ENCODE measurements at places on chromosomes 12 and 14. TPM values are rescaled to one million over a fixed set of nuclear protein-coding genes. Genes with fewer than 3 reads are reported as not detected.
A peak's percentile ranks its signal among the peaks of the same experiment; 100 is the strongest.

- no peaks in the 10 kb centered on the region for H3K4me1 ChIP-seq
- H3K27me3 ChIP-seq = peaks cover 5% of the 10 kb centered on the region
- no peaks in the 10 kb centered on the region for H3K36me3 ChIP-seq
- H3K4me3 ChIP-seq = no peak overlapping the region
Measured at GRCh38 chr14:99254328-99255009, 17.5 kb downstream of the BCL11B start.

- no peaks in the 10 kb centered on the region for H3K36me3 ChIP-seq
- no peaks in the 10 kb centered on the region for H3K27me3 ChIP-seq
- no peak for DNase-seq
- H3K27ac ChIP-seq = no peak overlapping the region
Measured at GRCh38 chr12:21169878-21170472, 39.0 kb downstream of the SLCO1B1 start.

GRCh38 chr12:98439981-98440581 lies 75.3 kb upstream of the TMPO start:
- H3K27me3 ChIP-seq = no peaks in the 10 kb centered on the region
- no peak overlapping the region for H3K4me3 ChIP-seq
- H3K36me3 ChIP-seq = no peaks in the 10 kb centered on the region
- peak; percentile 92 for DNase-seq
- peak overlapping the region; percentile 52 for H3K27ac ChIP-seq

GRCh38 chr12:122022393-122023338 lies 982 bp downstream of the BCL7A start:
- H3K27ac ChIP-seq = peak overlapping the region; percentile 72
- no peaks in the 10 kb centered on the region for H3K27me3 ChIP-seq
- peak overlapping the region; percentile 70 for H3K4me3 ChIP-seq
- H3K36me3 ChIP-seq = no peaks in the 10 kb centered on the region
- no peak for DNase-seq

- no peak for DNase-seq
- no peak overlapping the region for H3K4me3 ChIP-seq
- no peaks in the 10 kb centered on the region for H3K36me3 ChIP-seq
Measured at GRCh38 chr12:47105914-47106674, 26.3 kb upstream of the AMIGO2 start.

GRCh38 chr12:129844662-129845220 lies 59.1 kb downstream of the TMEM132D start:
- H3K4me1 ChIP-seq = no peaks in the 10 kb centered on the region
- no peak overlapping the region for H3K27ac ChIP-seq
- H3K4me3 ChIP-seq = no peak overlapping the region
- DNase-seq = no peak
- H3K27me3 ChIP-seq = peaks cover 32% of the 10 kb centered on the region
- no peaks in the 10 kb centered on the region for H3K36me3 ChIP-seq

DNA sequence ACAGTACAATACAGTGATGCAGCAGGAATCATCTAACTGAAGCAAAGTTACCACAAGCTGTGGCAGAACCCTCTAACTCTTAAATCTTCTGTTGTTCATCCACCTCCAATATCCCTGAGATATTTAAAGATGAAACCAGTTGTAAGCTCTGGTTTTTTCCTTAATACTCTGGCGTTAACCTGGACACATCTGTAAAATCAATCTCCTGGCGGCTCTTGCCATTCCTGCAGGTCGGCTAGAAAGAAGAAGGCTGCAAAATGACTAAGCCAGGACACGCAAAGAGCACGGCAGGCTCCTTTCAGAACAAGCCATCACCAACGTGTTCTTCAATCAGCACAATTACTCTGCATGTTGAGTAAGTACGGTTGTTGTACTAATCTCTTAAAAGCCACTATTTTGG lies 309.3 kb downstream of the MED13L start:
- no peak overlapping the region for H3K27ac ChIP-seq
- H3K27me3 ChIP-seq = no peaks in the 10 kb centered on the region
- H3K4me1 ChIP-seq = peaks cover 23% of the 10 kb centered on the region
- H3K4me3 ChIP-seq = no peak overlapping the region
- no peak for DNase-seq
- peaks cover 96% of the 10 kb centered on the region for H3K36me3 ChIP-seq

DNA sequence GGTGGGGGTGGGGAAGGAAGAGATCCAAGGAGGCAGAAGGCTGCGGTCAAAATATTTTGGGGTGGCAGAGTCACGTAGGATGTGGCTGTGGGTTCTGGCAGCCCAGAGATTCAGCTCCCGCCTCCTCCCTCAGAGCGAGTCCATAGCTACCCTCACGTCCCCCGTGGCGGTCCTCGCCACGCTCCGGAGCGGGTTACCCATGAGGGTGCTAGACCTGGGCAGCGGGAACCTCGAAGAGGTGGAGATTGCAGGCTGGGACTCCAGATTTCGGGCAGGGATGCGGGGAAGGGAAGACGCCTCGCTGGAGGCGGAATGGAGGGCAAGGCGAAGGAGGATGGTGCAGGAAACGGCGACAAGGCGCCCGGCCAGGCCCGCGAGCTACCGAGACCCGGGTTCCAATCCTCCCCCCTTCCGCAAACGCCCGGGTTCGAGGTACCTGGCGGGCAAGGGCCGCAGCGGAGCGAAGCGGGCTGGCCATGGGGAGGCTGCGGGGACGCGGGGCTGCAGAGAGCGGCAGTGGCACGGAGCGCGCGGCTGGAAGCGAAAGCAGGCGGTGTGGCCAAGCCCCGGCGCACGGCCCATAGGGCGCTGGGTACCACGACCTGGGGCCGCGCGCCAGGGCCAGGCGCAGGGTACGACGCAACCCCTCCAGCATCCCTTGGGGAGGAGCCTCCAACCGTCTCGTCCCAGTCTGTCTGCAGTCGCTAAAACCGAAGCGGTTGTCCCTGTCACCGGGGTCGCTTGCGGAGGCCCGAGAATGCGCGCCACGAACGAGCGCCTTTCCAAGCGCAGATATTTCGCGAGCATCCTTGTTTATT lies 46.2 kb downstream of the BCAT1 start:
- H3K36me3 ChIP-seq = no peaks in the 10 kb centered on the region
- no peak for DNase-seq
- H3K4me1 ChIP-seq = peaks cover 16% of the 10 kb centered on the region

- no peak overlapping the region for H3K4me3 ChIP-seq
- no peak for DNase-seq
- H3K27me3 ChIP-seq = no peaks in the 10 kb centered on the region
- peaks cover 90% of the 10 kb centered on the region for H3K36me3 ChIP-seq
Measured at GRCh38 chr12:108649669-108650068, 16.0 kb upstream of the SELPLG start.

- no peak for DNase-seq
- H3K4me3 ChIP-seq = no peak overlapping the region
- peaks cover 45% of the 10 kb centered on the region for H3K4me1 ChIP-seq
- H3K36me3 ChIP-seq = no peaks in the 10 kb centered on the region
- H3K27ac ChIP-seq = peak overlapping the region; percentile 62
Measured at GRCh38 chr14:92549105-92549858, 35.7 kb downstream of the RIN3 start.

- no peak for DNase-seq
- H3K27ac ChIP-seq = no peak overlapping the region
- H3K36me3 ChIP-seq = no peaks in the 10 kb centered on the region
- no peaks in the 10 kb centered on the region for H3K27me3 ChIP-seq
- peaks cover 5% of the 10 kb centered on the region for H3K4me1 ChIP-seq
Measured at GRCh38 chr12:101642115-101643067, 47.6 kb downstream of the MYBPC1 start.

DNA sequence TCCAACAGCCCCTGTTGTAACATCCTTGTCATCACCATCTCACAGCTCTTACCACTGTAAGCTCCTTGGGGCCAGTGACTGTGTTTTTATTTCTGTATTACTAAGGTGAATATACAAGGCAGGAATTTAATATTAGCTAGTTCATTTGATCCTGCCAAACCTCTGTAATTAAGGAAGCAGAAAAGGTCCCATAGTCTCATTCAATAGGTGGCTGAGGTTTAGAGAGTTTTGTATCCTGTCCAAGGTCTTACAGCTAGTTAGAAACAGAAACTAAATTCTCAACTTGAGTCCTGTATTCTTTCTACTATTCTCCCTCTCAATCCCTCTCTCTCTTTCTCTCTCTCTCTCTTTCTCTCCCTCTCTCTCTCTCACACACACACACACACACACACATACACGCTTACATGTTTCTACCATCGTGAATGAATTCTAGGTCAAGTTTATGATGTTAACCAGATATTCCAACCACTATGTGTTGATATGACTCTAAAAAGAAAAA lies 543 bp upstream of the GLIPR1 start:
- no peak for DNase-seq
- no peaks in the 10 kb centered on the region for H3K27me3 ChIP-seq
- peak overlapping the region; percentile 57 for H3K4me3 ChIP-seq
- H3K36me3 ChIP-seq = no peaks in the 10 kb centered on the region
- H3K27ac ChIP-seq = peak overlapping the region; percentile 78

DNA sequence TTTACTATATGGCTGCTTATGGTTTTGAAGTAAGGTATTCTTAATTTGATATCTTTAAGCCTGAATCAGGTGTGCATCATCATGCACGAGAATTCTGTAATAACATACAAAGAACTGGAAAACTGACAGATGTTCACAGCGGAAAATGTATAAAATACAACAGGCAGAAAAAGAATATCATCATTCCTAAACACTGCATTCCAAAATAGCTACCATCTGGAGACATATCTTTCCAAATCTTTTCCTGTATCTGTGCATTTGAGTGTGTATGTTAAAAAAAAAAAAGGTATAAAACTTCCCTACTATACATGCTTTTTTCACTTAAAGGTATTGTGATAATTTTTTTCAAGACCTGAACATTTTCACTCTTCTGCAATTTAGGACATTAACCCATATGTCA lies 13.7 kb downstream of the PTPRO start:
- no peaks in the 10 kb centered on the region for H3K4me1 ChIP-seq
- H3K36me3 ChIP-seq = no peaks in the 10 kb centered on the region
- H3K4me3 ChIP-seq = no peak overlapping the region

DNA sequence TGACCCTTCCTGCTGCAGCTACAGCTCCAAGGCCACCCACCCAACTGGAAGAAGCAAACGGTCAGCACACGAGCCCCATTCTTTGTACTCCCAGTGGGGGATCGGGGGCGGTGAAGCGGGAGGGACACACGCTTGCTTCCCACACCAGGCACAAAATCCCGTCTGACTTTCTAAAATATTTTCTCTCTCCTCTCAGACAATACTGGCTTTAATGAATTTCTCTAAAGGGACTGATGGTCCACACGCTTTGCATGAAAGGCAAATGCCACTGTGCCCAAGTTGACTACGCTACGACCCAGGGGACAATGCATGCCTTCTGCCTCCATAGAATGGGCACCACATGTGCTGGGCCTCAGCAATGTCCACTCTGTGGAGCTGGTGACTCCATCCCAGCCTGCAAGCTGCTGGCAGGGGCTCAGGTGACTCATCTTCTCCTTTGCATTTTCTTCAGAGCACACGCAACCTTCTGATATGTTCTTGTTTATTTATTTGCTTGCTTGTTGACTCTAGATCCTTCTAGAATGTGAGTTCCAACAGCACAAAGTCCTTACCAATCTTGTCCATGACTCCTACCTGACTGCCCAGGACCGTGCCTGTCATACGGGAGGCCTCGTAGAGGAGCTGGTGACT lies 15.6 kb downstream of the SYNE3 start:
- peaks cover 5% of the 10 kb centered on the region for H3K27me3 ChIP-seq
- DNase-seq = no peak
- peaks cover 76% of the 10 kb centered on the region for H3K4me1 ChIP-seq
- H3K27ac ChIP-seq = peak overlapping the region; percentile 40
- no peaks in the 10 kb centered on the region for H3K36me3 ChIP-seq

DNA sequence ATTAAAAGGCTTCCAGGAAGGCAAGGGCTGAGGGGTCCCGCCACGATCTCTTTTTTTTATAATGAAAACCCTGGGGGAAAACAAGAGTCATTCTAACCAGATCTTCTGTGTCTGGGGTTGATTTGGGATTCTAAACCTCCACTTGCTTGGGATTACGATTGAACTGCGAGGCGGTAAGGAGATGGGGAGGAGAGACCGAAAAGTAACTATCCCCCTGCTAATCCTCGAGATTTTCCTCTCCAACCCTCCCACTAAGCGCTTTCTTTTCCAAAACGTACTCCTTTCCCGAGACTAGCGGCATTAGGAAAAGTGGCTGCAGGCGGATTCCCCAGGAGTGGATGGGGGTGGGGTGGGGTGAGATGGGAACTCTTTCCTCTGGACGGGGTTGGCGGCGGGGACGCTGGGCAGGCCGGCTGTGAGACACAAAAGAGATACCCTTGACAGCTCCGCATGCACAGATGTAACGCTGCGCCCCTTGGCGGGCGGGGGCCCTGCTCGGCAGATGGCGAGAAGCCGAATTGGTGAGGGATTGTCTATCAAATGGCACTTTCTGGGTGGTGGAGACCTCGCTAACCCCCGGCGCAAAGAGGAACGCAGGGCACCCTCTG lies 830 bp upstream of the SRRM4 start:
- H3K27ac ChIP-seq = no peak overlapping the region
- H3K4me3 ChIP-seq = no peak overlapping the region
- H3K4me1 ChIP-seq = peaks cover 18% of the 10 kb centered on the region
- no peaks in the 10 kb centered on the region for H3K36me3 ChIP-seq
- H3K27me3 ChIP-seq = no peaks in the 10 kb centered on the region
- DNase-seq = no peak

DNA sequence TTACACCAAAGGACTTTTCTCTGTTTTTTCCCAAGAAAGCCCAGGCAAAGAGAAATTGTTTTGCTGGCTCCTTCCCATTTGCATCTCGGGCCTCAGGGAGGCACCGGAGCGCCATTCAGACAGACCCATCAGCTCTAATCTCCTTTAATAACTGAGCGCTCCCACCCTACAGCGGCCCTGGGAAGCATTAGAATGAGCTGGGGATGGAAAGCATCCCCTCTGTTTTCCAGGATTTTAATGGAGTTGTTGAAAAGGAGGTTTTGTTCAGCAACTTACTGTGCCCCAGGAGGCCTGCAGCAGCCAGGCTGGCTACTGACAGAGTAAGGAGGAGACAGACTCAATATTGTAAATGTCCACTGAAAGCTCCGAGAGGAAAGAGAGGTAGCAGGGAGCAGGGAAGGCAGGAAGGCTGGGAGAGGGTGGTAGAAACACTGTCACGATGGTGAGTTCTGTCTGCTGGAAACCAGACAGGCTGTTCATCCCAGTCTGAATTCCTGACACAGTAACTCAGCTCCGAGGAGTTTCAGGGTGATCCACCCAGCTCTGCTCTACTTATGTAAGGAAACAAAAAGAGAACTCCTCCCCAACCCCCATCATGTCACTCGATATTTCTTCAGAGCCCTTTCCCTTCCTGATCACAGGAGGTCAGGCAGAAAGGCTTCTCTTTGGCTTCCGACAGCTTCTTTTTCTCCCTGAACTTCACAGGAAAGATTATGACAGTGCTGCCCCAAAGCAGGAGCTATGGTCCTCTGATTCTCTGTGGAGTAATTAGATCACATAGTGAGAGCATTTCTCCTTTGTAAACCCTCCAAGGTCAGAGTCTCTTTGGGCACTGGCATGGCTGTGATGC lies 62.5 kb upstream of the TMEM132D start:
- no peak overlapping the region for H3K27ac ChIP-seq
- no peak for DNase-seq
- no peaks in the 10 kb centered on the region for H3K27me3 ChIP-seq

GRCh38 chr14:93317875-93318807 lies 14.7 kb downstream of the BTBD7 start:
- no peak for DNase-seq
- peaks cover 38% of the 10 kb centered on the region for H3K4me1 ChIP-seq
- no peak overlapping the region for H3K4me3 ChIP-seq
- no peaks in the 10 kb centered on the region for H3K27me3 ChIP-seq
- no peaks in the 10 kb centered on the region for H3K36me3 ChIP-seq
- no peak overlapping the region for H3K27ac ChIP-seq

Gene TAMALIN
- total RNA-seq = 26.9 TPM

Gene SLC38A2
- total RNA-seq = 224 TPM

Gene PMCH
- total RNA-seq = not detected

Gene FSCB
- total RNA-seq = not detected

Gene CIROP
- total RNA-seq = not detected

Gene IRAK3
- total RNA-seq = 13.0 TPM

Gene ALDH1L2
- total RNA-seq = 6.0 TPM

Gene DYRK4
- 35.2 TPM for total RNA-seq

Gene ACVRL1
- total RNA-seq = 125 TPM

Measured in esophagus muscularis mucosa (tissue), 4 donors.